ENCODE measurements at places on chromosomes 12 and 14.
A peak's percentile ranks its signal among the peaks of the same experiment; 100 is the strongest.

- no peak for DNase-seq
Measured at GRCh38 chr14:26370115-26370514, 227.7 kb downstream of the NOVA1 start.

DNA sequence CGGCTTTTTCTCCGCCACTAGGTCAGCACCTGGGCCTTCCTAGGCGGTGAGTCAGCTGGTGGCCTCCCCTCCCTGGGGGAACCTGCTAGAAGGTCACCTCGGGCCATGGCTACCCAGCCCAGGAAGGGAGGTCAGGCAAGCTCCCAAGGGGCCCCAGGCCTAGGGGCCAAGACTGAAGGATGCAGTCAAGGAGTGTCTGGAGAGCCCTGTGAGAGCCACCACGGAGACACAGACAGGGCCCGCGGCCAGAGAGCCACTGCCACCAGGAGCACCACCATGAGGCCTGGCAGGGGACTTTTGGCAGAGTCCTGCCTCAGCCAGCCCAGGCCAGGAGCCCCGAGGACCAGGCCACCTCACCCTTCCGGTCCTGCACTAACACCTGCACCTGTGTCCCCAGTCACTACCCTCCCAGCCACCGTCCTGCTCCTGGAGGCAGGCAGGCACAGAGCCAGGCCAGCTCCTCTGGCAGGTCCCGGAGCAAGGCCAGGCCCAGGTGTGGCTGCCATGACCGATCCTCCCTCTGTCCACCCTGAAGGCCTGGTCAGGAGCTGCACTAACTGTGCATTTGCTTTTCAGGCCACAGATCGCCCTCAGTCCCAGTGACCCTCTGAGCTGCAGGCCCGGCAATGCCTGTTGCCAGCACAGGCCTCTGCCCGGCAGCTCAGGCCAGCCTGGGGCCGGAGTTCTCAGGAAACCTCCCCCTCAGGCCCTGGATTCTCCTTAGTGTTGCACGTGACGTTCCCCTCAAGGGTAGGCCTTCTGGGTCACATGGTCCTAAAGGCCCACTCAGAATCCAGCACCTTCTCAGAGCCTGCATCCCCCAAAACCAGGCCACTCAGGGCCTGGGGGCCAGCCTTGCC is 6.9 kb downstream of the PHETA1 start:
- no peak for DNase-seq

DNA sequence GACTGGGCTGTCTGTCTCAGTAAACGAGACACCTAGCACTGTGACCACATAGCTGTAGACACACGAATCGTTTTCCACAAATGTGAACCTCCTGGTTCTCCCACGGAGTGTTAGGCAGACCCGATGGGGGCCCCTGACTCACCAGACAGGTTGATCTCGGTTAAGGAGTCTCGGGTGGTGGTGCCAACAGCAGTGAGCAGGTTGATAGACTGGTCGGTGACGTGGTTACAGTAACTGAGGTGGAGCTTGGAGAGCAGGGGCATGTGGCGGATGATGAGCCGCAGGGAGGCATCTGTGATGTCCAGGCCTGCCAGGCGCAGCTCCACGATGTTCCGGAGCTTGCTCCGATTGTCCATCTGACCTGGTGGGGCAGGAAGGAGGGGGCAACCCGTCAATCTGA is 39.8 kb downstream of the RNF34 start:
- DNase-seq: no peak

DNA sequence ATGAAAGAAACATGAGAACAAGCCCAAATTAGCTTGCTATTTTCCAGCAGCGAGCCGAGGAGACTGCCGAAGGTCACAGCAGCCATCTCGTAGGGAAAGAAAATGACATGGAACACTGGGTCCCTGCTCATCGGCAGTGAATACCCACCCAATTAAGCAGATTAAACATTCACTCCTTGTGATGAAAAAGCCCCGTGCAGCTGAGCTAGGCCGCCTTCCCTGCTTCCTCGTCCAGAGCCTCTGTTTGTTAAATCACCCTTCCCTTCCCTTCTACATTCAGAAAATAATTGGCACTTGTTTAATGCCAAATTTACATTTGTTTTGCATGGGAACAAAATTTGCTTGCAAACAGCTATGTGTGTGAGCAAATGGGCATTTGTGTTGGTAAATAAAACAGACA is 342.5 kb downstream of the RMST start:
- no peak for DNase-seq

- DNase-seq: peak; percentile 22
Measured at GRCh38 chr14:76848879-76849278, 22.7 kb downstream of the LRRC74A start.

DNA sequence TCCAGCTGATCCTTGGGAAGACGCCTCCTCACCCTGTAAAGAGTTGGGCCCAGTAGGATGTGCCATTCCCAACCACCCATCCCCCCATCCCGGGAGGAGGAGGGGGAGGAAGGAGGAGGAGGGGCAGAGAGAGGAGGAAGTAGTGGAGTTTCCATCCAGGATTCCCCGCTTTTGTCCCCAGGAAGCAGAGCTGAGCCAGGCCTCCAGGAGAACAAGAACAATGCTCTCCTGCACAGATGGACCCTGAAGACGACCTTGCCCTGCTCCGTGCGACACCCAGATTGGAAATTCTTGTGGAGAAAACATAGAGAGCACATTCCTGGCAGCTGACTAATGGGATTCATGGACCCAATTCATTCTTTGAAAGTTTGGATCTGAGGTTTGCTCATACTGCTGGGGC is 132.3 kb upstream of the CRY1 start:
- no peak for DNase-seq

DNA sequence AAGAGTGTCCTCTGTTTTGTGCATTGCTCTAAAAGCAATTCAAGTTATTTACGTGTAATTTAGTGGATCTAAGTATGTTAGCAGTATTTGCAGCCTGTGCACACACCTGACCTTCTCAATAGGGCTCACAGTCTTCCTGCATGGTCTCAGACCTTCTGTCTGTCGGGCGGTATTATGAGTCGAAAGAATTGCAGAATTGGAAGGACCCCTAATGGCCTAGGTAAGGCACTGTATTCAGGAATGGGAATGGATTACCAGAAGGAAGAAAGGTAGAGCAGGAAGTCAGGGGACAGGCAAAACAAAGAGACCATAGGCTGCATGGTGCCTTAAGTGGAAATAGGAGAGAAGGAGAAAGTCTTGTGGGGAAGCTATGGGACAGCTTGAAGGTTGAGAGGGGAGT is 341.6 kb downstream of the VRK1 start:
- no peak for DNase-seq

DNA sequence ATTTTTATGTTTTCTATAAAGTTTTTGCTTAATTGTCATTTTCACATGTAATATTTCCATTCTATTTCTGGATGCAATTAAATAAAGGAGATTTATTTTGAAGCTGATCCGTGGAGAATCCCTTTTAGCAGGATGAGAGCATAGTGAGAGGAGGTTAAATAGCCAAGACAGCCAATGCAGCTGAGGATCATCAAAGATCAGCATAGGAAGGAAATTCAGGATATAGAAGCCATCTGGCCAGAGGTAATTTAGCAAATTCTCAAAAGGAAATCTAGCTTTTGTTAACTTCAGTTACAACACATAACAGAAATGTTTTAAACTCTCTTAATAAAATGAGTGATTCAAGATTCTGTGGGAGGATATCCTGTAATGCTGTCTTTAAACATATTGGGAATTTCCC is 122.8 kb upstream of the PDE3A start:
- no peak for DNase-seq

GRCh38 chr12:57837864-57838562 is 8.5 kb downstream of the CTDSP2 start:
- DNase-seq: peak; percentile 51

- peak; percentile 54 for DNase-seq
Measured at GRCh38 chr12:29159661-29160060, 10.6 kb downstream of the FAR2 start.

DNA sequence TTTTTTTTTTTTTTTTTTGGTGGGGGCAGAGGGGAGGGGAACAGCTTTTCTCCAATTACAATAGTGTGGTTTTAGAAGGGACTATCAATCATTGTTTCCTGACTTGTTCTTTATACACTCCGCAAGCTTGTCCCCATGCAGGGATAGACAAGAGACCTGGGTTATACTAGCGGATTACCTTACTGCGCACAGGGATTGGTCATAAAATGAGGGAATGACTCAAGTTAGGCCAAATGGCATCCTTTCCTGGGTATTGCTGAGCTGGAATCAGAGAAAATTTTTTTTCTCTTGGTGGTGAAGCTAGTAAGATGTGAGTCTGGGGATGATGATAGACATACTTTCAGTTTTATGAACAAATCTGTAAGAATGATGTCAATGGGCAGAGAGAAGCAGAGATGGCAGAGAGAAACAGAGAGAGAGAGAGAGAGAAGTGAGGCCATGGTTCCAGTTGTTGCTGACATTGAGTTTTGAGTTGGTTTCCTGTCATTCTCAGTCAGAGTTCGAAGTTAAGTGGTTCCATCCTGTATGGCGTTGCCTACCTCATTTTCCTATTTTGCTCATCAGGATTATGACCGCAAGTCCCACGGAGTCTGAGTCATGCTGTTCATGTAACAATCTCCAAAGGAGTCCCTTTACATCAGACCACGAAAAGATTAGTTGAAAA is 59.1 kb upstream of the OTOGL start:
- no peak for DNase-seq

GRCh38 chr12:33439587-33440011 is at the start of gene SYT10:
TSS of gene SYT10 (minus strand) at chr12:33439819. CDS start at chr12:33439522, 297 bp downstream.
- peak; percentile 3 for DNase-seq

DNA sequence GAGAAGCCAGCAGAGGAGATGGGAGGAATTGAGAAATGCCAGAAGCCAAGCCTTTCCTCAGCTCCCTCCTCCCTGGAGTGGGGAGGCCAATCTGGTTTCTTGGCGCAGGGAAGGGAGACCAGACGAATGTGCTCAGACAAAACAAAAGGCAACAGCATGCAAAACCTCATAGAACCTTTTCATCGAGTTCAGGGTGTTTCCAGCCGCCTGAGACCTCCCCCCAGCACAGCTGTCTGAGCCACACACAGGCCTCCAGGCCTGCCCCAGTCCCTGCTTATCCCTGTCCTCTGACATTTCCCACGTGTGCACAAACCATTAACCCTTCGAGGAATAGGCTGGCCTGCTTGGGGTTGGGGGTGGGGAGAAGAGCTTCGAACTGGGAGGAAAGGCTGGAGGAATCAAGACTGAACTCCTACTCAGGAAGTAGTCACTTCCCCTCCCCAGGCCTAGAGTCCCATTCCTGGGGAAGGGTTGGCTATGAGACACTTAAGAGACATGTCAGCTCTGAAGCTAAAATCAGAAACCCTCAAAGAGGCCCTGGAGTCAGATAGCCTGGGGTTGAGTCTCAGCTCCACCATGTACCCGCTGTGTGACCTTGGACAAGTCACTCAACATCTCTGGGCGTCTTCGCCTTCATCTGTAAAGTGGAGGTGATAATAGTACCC is 10.7 kb downstream of the TBX3 start:
- no peak for DNase-seq

DNA sequence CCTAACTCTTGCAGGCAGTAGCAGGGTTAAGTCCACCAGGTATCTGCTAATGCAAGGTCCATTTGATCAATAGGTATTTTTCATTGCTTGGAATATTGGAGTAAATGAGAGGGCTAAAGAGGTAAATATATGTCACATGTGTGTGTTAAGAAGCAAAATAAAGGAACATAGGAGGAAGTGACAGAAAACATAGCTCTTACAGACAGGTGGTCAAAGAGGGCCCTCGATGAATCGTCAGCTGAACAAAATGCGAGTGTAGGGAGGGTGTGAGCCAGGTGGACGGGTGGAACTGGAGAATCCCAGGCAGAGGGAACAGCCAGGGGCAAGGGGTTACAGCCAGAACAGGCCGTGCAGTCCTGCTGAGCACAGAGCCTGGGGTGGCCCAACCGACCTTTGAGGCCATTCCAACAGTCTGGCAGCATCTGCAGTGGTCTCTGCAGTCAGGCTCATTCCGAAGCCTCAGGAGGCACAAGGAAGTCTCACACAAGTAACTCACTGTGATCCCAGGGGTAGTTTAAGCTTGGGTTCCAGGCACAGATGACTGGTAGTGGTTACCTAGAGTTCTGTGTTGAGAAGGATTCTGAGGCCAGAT is 43.2 kb downstream of the CCDC88C start:
- no peak for DNase-seq

DNA sequence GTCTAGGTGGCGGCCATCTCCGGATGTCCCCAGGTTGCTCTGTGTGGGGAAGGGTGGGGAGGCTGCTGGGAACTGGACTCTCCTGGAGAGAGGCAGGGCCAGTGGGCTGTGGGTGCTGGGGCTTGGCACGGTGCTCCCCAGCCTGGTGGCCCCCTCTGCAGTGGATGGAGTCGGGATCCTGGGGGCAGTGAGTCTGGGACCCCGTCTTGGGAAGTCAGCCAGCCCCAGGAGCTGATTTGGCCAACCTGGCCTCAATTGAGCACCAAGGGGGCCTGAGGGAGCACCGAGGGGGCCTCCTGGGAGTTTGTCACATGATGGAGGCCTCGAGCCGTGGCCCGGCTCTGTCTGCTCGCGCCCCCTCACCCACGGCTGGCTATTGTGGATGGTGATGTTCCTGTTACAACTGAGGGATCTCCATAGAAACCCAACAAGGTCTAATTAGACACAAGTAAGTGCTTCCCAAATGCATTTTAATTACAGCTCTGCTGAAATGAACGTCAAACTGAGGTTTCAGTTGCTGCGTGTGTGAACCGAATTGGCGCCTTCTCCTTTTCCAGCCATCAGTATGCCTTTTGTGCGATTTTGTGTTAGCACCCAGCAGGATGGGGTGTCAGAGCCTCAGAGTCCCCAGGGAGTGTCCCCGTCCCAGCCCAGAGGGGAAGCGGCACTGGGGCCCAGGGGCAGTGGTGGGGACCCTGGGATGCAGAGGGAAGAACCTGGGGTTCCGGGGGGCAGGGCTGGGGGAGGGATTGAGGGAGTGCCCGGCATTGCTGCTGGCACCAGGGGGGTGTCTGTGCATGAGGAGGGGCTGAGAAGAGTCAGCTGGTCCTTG is 71.8 kb downstream of the KIF26A start:
- DNase-seq: no peak

DNA sequence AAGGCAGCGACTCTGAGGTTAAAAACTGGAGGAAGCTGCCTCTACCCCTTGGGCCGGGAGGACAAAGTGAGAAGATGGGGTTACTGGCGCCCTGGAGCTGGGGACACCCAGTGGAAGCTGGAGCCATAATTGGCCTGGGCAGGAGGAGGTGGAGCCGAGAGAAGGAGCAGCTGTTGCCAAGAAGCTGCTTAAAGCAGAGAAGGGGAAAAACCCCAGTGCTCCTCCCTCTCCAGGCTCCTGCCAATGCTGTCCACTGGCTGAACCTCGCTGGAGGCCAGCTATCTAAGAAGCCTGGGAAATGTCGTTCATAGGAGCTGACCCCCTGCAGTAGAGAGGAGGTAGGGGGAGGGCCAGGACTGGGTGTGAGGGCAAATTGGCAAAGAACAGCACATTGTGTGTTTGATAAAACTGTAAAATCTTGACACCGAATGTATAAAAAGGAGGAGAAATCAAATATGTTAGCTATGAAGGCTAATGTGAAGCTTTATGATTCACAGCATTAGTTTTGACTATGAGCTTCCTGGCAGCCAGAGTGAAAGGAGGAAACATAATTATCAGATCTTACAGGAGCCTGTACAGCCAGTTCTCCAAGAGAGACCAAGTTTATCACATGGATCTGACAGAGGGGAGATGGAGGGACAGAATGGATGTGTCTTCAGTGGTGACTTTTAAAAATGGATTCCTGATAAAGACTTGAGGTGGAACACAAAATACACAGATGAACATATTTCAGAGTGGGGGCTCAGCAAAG is 9.5 kb downstream of the HHIPL1 start:
- DNase-seq: no peak
